HT-29 (cell line): ENCODE measurements at places on chromosomes 1 and 21. TPM values are rescaled to one million over a fixed set of nuclear protein-coding genes. Genes with fewer than 3 reads are reported as not detected.

- DNase-seq: no peak
These were observed 86.7 kb downstream of the S1PR1 start for GRCh38 chr1:101323535-101323934.

GRCh38 chr1:42962641-42963377 lies 4.1 kb upstream of the SLC2A1 start:
- DNase-seq: peak; percentile 89

The LRRC41 gene
- 31.1 and 32.3 TPM in 2 replicates for total RNA-seq

DNA sequence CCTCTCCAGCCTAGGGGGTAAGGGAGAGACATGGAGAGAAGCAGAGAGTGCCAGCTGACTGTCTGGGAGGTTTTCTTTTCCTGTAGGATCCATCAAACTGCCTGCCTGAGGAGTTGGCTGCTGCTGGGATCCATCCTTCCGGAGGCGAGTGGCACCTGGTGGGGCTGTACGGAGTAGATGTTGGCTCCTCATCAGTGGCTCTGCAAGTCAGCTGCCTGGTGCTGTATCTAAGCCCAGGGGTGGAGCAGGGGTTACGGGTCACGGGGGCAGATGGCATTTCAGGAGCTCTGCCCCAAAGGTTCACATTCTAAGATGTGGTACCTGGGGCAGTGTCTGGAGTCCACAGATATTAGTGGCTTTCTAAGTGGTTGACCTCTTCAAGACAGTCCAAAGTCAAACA lies 128.0 kb downstream of the ACTL8 start:
- no peak for DNase-seq

DNA sequence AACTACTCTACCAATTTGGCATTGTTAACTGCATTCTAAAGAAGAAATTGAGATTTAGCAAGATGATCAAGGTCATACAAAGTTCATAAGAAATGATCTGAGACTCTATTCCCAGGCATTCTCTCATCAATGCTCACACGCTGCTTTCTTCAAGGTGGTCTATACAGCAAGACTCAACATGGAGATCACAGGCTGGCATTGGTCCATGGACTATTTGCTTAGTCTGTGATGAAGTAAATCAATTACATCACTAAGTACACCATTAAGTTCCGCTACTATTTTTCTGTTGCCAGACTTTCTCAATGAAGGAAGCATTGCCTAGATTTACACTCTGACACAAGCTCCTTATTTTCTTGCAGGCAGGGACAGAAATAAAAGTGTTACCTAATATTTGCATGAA lies 51.9 kb upstream of the CYP2J2 start:
- no peak for DNase-seq

DNA sequence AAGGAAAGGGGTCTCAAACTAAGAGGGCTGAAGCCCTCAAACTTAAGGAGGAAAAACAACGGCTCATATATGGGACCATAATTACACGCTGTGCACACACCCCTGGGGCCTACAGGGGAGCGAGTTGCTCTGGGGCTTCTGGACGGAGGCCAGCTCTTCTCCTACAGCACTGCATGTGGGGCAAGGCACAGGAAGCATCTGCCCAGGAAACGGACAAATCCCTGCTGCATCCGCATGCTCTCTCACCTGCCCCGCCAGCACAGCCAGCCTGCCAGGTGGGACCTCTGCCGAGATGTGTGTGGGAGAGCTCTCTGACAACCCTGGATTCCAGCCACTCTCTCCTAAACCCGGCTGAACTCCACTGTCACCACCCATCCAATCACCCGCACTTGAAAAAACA lies 54.1 kb downstream of the MRPL37 start:
- no peak for DNase-seq

The CDKN2C gene
- total RNA-seq: 11.1 and 14.5 TPM in 2 replicates

The MCM3AP gene
- 75.9 and 115 TPM in 2 replicates for total RNA-seq

The CYP4X1 gene
- not detected in 2 replicates for total RNA-seq
